Purkinje cell (primary cell): ENCODE measurements at places on chromosomes 5 and 9. TPM values are rescaled to one million over a fixed set of nuclear protein-coding genes. Genes with fewer than 3 reads are reported as not detected.

The FBP1 gene
- 0.59 TPM in 1 of 2 replicates, not detected in the other for polyA plus RNA-seq

The SLC38A9 gene
- 20.4 and 28.7 TPM in 2 replicates for polyA plus RNA-seq

The PCDH12 gene
- polyA plus RNA-seq, result 0.03 TPM in 1 of 2 replicates, not detected in the other

The SHISAL2B gene
- not detected in 2 replicates for polyA plus RNA-seq

The GARIN3 gene
- 0.16 and 0.70 TPM in 2 replicates for polyA plus RNA-seq

The PCDHB2 gene
- polyA plus RNA-seq, result 4.7 and 8.3 TPM in 2 replicates

The PCDHGB6 gene
- polyA plus RNA-seq, result 0.31 and 0.42 TPM in 2 replicates
